ENCODE measurements at places on chromosomes 4 and X.

- no peak for DNase-seq
Measured at GRCh38 chr4:48380583-48381167, 39.3 kb downstream of the SLAIN2 start.

GRCh38 chr4:145178740-145179280, 1.6 kb downstream of the OTUD4 start:
- no peak for DNase-seq

GRCh38 chr4:62709618-62710252, 1509.6 kb downstream of the ADGRL3 start:
- no peak for DNase-seq

GRCh38 chrX:112512509-112512908, 167.2 kb downstream of the LHFPL1 start:
- DNase-seq: no peak

DNA sequence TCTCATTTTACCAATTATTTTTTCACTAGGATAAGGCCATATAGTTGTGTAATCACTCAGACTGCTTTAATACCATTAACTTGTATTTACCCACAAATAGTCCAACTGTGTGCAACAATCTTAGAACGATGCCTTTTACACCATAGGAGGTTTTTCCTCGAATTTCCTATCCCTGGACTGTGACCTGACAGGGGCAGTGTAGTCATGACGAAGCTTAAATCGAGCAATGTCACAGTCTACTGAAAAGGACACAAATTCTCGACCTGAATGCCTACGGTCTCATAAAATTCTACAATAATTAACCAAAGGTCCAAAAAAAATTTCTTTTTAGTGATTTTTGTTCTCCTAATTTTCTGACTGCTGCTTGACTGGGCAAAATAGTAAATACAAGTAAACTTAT, 208.9 kb downstream of the ADAMTS3 start:
- DNase-seq: no peak

- DNase-seq: peak; percentile 38
Measured at GRCh38 chrX:130165181-130165702, 399 bp downstream of the AIFM1 start.

GRCh38 chr4:26873391-26874026, 12.9 kb downstream of the STIM2 start:
- DNase-seq: no peak

DNA sequence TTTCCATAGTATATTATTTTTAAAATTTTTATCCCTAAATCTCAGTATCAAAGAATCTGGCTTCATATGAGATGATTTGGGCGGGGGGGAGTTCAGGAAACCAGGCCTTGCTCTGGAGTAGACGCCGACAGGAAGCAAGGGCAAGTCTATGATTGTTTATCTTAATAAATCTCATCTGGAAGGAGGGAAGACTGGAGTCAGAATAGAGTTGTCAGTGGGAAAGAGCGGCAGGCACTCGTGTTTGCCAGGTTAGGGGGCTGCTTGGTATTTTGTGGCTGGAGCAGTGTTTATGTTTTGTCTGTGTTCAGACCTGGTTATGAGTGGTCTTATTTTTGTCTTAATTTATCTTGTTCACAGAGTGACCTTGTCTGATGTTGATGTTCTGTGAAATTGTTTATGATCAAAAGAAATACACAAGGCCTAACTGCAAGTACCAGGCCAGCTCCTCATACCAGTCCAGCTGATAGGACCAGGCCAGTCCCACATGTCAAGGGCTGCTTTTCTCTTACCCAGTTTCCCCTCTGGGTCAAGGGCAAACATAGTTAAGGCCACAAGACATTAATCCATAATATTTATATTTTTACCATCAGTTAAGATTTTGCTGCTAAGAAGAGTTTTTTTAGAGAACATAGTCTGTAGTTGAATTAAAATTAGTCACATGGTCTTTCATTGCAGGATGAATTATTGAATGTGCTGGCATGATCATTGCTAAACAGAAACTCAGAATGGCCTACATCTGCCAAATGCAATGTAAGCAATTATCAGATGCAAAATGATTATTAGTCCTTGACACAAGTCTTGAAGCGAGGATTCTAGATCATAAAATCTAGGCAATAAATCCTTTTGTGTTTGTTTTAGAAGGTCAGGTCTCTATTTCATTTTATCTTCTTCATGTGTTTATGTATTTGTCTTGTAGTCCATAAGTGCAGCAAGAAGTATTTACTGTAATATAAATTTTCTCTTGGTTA, 176.5 kb downstream of the GASK1B start:
- DNase-seq: no peak

- no peak for DNase-seq
Measured at GRCh38 chr4:181909368-181909767, 333.8 kb upstream of the TENM3 start.

DNA sequence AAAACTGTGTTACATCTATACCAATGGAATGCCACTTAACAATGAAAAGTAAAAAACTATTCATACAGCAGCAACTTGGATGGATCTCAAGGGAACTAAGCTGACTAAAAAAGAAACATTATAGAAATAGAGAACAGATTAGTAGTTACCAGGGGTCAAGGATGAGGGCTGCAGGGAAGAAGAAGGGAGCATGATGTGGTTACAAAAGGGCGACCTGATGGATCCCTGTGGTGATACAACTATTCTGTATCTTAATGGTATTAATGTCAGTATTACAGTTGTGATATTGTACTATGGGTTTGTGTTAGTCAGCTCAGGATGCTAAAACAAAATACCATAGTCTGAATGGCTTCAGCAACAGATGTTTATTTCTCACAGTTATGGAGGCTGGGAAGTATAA, 190.7 kb downstream of the ZNF674 start:
- DNase-seq: no peak

DNA sequence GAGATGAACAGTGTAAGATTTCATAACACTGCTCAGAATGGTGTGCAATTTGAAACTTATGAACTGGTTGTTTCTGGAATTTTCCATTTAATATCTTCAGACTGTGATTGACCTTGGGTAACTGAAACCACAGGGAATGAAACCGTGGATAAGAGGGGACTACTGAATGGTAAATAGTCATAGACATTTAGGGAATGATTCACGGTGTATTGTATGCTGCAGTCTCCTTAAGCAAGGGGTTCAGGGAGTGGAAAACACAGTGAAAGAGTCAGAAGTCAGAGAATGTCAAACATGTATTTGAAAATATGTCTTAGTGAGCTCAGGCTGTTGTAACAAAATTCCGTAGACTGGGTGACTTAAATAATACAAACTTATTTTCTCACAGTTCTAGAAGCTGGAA, 398.2 kb upstream of the DIPK2B start:
- no peak for DNase-seq

DNA sequence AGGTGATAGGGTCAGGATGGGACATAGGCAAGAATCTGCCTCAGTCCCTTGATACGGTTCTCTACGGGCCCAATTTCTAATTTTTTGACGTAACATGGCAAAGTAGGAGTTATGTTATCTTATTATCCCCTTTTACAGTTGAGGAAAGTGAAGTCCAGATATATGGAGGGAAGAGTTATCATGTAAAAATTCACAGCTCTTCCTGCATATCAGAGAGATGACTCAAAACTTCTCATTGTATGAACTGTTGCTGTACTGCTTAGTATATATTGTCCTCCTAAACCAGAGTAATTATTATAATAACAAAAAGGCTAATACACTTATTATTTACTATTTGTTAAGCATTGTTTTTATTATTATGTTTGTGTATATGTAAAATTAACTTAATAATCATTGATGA, 260.5 kb upstream of the IGFBP7 start:
- no peak for DNase-seq

DNA sequence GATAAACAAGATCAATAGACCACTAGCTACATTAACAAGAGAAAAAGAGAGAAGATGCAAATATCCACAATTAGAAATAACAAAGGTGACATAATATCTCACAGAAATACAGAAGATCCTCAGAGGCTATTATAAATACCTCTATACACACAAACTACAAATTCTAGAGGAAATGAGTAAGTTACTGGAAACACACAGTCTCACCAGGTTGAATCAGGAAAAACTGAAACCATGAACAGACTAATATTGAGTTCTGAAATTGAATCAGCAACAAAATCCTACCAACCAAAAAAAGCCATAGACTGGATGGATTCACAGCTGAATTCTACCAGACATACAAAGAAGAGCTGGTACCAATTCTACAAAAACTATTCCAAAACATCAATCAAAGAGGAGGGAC, 211.8 kb upstream of the CPEB2 start:
- DNase-seq: no peak

DNA sequence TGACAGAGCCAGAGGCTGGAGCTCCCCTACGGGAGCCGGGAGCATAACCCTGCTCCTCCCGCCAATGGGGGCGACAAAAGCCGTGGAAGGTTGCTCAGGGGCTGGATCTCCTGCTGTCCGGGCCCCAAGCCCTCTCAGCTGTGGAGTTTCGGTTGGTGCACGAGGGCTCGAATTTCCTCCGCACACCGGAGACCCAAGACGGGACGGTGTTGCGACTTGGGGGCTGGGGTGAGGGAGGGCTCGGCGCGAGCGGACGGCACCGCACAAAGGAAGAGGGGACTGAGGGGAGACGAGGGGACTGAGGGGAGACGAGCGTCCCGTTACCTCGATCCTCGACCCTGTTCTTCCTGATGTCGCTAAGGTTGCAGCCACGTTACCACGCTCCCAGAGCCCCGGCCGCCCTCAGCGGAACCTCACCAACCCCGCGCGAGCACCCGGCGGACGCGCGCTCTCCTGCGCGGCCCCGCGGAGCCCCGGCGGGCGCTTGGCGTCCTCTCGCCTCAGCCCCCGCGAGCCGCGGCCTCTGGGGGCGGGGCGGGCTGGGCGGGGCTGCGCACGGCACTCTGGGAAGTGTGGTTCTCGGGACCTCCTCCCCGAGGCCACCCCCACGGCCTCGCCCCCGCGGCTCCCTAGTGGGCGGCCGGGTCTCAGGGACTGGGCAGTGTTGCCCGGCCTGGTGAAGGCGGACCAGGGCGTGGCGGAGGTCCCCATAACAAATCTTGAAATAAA, at the start of gene KLHL8:
Gene KLHL8, minus strand, starts transcription at position 525 of the 729 bp plus-strand sequence. CDS start 25,079 bp downstream, outside the sequence.
- peak; percentile 79 for DNase-seq

DNA sequence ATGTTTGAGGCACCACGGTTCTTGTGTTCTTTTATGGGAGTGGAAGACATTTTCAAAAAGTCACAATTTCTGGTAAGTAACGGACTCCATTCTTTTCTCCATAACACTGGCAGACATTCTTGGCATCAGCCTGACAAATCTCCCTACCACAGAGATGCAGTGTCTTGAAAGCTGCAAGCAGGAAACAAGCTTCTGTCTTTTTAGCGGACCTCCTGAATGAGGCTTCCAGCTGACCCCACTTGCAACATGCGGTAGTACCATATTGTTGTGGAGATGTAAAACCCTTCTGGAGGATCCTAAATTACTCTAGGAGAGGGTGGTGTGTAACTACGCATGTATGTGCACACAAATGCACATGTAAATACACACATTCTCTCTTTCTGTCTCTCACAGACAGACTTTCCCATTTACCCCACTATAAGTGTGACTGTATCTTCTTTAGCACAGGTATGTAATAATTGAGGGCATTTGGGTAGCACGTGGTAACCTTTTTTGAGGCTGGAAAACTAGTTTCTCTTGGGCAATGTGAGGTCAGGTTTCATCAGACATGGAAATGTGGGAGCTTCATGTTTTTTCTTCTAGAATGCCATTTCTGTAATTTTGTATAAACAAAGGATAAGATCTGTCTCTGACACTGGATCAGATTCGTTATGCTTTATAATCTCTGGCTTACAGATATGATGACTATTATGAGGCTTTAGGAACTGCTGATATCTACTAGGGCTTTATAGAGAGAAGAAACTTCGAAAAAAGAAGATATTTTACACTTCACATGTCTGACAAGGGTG, 130.1 kb downstream of the MGST2 start:
- DNase-seq: no peak

GRCh38 chrX:21800344-21800770, 39.1 kb upstream of the MBTPS2 start:
- no peak for DNase-seq

DNA sequence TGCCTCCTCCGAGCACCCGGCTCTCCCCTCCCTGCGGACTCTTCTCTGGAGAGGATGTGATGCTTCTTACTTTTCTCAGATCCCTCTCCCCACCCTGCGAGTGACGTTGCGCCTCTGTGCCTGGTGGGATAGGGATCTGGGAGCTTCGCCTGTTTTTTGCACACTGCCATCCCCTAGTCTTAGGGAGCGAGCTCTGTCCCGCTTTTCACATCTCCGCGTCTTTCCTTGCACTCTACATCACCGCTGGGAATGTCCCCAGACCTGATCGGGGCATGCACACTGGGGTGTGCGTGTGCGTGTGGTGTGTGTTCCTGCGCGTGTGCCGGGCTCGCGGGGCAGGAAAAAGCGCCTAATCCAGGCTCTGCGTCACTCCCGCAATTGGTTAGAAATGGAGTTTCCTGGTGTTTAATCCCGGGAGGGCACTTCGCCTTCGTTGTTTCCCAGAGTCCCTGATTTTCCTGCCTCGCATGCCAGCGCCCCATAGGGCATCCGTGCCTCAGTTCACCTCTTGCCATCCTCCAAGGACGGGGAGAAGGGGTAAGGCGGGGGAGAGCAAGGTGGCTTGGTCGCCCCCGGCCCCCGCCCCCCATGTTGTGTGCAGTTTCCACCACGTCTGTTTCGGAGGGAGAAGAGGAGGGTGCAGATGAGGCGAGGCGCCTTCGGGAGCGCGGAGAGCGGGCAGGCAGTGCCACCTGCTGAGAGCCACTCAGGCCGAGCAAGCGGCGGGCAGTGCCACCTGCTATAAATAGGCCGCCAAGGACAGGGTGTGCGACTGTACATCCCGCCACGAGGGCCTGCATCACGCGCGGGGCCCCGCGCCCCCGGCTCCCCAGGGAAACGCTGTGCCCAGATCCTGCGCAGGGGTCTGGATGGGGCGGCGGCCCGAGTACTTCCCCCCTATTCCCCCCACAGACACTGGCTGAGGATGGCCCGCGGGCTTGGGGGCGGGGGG, 759 bp upstream of the TBC1D1 start:
- peak; percentile 76 for DNase-seq

GRCh38 chrX:131308980-131309379, 19.9 kb upstream of the IGSF1 start:
- no peak for DNase-seq

DNA sequence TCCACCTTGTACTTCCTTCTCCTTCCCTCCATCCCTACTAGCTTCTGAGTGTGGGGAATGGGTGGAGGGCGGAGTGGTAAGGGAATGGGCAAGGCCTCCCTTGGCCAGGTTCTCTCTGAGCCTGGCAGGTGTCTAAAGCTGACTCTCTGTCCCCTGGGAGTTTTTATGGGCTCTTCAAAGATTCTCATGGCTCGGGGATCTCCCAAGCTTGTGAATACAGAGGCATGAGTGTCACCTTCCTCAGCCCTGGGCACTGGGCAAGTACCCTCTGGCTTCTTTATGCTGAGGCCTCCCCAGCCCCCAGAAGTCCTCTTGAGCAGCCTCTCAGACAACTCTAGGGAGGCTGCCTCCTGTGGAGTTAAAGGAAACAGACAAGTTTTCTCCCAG, 32.5 kb upstream of the DDX3X start:
- DNase-seq: no peak

GRCh38 chrX:5730556-5730955, 498.1 kb downstream of the NLGN4X start:
- no peak for DNase-seq

DNA sequence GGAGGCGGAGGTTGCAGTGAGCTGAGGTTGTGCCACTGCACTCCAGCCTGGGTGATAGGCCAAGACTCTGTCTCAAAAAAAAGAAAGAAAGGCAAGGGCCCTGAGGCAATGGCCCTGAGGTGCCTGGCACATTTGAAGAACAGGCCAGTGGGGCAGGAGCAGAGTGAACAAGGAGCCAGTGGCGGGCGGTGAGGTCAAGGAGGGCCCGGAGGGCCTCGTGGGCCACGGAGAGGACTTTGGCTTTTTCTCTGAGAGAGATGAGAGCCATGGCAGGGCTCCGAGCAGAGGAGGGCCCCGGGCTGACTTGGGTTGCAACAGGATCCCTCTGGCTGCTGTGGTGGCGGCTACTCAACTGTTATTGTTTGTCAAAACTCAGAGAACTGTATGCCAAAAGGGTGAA, 13.3 kb downstream of the FTSJ1 start:
- no peak for DNase-seq
